Spleen (tissue), 13 donors: ENCODE measurements at places on chromosomes 2 and 18.
A peak's percentile ranks its signal among the peaks of the same experiment; 100 is the strongest.

- no peak for DNase-seq
Observed at GRCh38 chr2:138516030-138516704, 14.6 kb downstream of the SPOPL start.

GRCh38 chr2:60549928-60550177 lies 3.6 kb downstream of the BCL11A start:
- no peak for DNase-seq

DNA sequence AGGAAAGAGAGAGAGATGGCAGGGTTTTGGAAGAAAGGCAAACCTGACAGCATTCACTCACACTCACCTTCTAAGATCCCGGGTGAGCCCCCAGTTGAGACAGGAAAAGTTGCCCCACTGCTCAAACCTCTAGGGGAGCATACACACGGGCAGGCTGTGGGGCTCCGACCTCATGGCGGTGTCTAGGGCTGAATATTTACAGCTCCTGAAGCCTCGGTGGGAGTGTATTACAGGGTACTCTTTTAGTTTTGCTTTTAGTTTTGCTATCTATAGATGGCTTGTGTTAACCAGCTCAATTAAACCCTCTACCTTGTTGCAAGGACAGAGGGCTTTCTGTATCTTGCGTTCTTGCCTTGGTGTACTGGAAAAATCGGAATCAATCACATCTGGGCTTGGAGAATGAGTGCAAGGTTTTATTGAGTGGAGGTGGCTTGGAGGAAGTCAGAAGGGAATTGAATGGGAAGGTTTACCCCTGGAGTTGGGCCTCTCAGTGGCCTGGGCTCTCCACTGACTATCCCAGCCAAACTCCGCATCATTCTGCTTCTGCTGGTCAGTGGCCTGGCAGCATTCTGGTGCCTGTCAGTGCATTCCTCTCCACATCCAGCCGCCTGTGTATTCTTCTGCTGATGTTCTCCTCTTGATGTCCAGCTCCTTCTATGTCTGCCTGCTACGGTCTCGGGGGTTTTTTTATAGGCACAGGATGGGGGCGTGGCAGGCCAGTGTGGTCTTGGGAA lies 10.1 kb upstream of the IFIH1 start:
- no peak for DNase-seq

DNA sequence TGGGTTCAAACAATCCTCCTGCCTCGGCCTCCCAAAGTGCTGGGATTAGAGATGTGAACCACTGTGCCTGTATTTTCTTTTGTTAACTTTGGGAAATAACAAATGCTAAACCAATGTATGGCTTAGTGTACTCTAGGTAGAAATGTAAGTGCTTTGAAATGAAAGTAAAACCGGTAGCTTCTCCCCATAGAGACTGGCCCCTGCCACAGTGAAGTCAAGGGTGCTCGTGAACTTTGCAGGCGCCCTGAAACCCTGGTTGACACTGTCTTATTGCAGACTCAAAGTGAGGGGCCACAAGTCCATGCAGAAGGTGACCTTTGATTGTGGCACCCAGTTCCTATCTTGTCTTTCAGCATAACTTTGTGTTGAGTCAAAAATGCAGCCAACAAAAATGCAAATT lies 24.2 kb upstream of the MTCL1 start:
- DNase-seq = no peak

DNA sequence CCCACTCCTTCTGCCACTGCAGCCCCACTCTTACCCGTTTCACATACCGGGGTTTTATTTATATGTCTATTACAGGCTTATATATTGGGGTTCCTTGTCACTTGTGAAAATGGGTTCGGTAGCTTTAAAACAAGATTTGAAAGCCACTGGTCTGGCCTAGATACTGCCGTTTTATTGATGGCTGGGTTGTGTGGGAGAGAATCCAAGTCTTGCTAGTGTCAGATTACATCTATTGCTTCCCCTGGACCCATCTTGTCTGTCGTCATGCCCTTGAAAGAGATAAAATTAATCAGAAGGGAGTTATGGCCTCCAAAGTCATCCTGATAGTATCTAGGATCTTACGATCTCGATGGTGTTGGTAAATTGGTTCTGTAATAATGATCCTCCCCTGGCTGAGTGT lies 79.4 kb downstream of the EIPR1 start:
- no peak for DNase-seq

GRCh38 chr18:51092117-51092516 lies 62.1 kb downstream of the SMAD4 start:
- no peak for DNase-seq

DNA sequence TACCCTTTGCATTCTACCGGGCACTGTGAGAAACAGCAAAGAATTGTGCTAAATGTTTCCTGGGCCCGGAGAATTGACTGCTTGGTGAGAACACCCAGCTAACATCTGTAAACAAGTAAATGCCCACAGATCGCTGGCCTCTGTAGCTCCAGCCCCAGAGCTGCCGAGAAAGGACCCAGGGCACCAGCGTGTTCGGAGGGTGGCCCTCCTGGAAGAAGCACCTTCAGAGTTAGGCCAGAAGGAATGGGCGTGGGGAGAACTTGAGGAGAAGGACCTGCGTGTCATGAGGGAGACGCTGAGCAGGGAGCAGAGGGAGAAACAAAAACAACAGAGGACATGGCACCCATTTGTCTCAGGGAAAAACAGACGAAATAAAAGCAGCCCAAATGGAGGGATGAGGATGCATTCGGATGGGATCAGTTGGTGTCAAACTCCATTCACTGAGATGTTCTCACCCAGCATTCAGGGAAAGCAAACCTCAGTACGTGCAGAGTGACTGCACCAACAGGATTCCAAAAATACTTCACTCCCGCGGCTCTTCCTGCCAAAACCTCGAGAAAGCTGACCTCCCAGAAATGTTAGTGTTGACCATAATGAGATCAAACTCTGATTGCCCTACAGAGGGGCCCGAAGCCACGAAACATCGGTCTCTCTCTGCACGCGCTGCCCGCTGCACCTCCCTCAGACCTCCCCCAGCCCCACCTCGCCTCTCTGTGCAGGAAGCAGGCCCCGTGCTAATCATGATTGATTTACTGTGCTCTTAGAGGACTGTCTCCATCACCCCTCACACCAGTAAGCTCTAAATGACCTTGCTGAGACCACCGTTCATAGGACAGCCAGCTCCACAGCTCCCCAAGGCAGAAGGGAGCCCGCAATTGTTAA lies 376.3 kb upstream of the SALL3 start:
- peak; percentile 42 for DNase-seq

GRCh38 chr2:65518751-65519150 lies 86.4 kb upstream of the SPRED2 start:
- DNase-seq = no peak

DNA sequence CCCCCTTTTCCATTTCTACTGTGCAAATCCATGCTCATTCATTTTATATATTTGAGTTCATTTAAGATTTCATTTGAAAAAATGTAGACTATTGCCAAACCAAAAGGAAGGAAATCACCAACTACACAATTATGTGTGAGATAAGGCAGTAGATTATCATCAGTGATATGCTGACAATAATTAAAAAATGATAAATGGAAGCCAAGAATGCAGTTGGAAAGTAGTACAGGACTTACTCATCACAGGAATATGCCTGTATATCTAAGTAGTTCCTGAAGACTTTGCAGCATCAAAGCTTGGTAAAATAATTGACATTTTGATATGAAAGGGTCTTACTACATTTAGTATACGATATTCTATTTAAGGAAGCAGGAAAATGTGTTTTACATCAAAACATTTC lies 166.1 kb upstream of the OTX1 start:
- no peak for DNase-seq

- no peak for DNase-seq
Observed at GRCh38 chr2:100802066-100802465, 17.9 kb upstream of the NPAS2 start.

GRCh38 chr18:76545433-76546087 lies 50.5 kb upstream of the ZNF516 start:
- DNase-seq = no peak

- peak; percentile 41 for DNase-seq
Observed at GRCh38 chr2:85394261-85394681, 15.9 kb downstream of the CAPG start.

GRCh38 chr2:68871159-68871764 lies at the start of gene BMP10:
TSS of gene BMP10 (minus strand) at chr2:68871397. CDS start at chr2:68871358, 39 bp downstream.
- DNase-seq = no peak

DNA sequence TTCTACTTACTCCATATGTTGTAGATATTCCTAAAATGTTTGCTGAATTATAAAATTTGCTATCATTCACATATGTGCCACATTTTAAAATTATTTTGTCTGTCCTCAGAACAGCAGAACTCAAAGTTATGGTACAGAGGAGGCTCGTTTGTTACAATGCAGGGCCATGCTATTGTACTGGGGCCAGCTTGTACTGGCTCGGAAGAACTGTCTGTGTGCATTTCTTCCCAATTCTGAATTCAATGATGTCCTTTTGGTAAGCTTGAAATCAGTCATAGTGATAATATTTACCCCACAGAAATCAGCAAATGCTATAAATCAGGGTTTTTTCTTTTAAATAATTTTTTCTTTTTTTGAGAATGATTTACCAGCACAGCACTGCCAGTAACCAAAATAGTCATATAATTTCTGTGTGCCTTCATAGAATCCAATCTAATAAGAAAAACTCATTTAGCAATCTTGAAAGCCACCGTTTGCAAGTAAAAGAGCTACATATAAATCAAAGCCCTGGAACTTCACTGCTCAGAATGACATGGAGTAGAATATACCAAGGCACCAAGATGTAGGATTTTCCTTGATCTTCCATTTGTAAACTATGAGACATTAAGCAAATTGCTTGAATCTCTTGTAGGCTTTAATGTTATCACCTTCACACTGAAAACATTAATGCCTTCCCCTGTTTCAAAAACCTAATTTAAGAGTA lies 90.7 kb upstream of the EPHA4 start:
- DNase-seq = no peak

- DNase-seq = no peak
Observed at GRCh38 chr2:129777762-129778583, 201.5 kb upstream of the RAB6C start.

DNA sequence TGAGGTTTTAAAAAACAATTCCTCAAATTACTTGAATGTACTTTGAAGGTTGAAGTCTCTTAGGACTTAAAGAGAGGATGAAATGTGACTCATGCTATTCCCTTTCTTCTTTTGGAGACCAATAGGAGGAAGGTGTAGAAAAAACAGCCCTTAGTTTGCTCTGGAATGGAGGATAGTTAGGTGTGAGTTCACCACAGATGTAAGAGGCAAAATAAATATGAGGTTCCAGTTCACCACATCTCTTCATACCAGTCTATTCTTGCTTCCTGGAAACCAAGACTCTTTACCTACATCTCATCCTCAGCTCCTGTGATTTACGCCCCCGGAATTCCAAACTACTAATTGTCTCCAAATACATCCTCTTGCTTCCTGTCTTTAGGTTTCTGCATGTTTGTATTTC lies 77.5 kb upstream of the TTC21B start:
- DNase-seq = no peak

- no peak for DNase-seq
Observed at GRCh38 chr2:189631849-189632248, 29.4 kb upstream of the ASNSD1 start.

GRCh38 chr2:229445019-229445418 lies 173.9 kb upstream of the PID1 start:
- no peak for DNase-seq
